ENCODE measurements at places on chromosomes 13 and 19.

DNA sequence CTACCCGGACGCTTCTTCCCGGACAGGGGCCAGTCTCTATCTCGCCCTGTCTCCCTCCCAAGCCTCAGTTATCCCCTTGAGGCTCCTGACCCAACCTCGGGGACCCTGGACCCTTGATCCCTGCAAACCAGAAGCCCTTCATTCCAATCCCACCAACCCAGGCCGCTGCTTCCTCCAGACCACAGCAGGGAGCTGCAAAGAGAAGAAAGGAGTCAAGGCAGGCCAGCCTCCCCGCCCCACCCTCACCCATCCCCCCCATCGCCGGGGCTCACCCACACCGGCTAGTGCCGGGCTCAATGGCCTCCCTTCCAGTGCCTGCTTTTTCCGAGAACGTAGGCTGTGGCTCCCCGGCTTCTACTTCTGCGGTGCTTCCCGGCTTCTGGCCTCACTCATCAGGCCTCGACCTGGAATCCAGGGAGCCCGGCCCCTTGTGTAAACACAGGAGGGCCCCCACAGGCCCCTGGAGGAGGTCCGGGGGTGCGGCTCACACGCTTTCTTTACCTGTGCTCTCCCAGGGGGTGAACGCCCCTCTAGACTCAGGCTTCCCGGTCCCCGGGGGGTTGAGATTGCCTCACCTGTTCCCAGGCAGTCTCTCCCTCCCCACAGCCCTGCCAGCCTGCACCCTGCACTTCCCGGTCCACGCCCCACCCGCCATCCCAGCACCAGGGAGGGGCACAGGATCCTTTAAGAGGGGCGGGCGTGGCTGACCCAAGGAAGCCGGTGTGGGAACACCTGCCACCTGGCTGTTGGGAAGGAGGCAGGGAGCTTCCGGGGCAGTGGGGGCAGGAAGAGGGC, at the start of gene FAM83E:
FAM83E (minus strand) TSS at position 641 of the 795 bp plus-strand sequence. CDS start 1,704 bp downstream, outside the sequence.
- DNase-seq, result no peak

GRCh38 chr13:99383946-99384345, 76.7 kb upstream of the GPR183 start:
- DNase-seq, result no peak

- no peak for DNase-seq
Measured at GRCh38 chr13:78596399-78596735, 7.0 kb downstream of the POU4F1 start.

DNA sequence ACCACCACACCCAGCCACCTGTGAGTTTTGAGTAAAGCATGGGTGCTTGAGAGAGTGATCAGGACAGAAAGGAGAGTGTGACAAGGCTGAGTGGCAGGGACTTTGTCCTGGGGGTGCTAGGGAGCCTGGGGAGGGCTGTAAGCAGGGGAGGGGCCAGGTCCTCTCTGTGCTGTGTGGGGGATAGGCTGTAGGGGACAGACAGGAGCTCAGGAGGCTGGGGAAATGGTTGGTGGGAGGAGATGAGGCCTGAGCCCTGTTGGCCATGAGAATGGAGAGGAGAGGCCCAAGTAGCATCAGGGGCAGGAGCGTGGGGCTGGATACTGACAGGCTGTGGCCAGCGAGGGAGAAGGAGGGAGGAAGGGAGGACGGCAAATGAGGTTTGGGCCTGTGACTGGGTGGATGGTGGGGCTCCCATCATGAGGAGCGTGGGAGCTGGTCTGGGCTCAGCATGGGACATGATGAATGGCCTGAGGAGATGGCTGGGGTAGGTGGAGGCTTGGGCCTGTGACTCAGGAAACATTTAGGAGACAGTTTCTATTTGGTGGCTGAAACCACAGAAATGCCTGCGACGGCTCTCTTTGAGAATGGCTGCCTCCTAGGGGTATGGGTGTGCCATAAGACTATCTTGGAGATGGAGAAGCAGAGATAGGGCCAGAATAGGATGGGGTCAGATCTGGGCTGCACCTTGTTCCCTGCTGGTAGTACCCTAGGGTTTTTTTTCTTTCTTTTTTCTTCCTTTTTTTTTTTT, 25.0 kb downstream of the GRIN2D start:
- peak; percentile 78 for DNase-seq

DNA sequence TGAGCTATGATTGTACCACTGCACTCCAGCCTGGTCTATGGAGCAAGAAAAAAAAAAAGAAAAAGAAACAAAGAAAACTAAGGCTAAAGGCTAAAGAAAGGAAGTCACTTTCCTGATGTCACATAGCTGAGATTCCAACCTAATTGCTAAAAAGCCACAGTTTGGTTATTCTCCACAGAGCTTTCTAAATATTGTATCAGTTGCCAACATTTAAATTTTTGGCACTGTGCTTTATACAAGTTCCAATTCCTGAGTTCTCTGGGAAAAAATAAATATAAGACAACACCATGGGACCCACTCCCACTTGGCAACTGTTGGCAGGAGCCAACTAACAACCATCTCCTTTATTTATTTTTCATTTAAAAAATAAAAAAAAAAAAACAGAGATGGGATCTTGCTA, 11.2 kb upstream of the LYPD3 start:
- peak; percentile 86 for DNase-seq

DNA sequence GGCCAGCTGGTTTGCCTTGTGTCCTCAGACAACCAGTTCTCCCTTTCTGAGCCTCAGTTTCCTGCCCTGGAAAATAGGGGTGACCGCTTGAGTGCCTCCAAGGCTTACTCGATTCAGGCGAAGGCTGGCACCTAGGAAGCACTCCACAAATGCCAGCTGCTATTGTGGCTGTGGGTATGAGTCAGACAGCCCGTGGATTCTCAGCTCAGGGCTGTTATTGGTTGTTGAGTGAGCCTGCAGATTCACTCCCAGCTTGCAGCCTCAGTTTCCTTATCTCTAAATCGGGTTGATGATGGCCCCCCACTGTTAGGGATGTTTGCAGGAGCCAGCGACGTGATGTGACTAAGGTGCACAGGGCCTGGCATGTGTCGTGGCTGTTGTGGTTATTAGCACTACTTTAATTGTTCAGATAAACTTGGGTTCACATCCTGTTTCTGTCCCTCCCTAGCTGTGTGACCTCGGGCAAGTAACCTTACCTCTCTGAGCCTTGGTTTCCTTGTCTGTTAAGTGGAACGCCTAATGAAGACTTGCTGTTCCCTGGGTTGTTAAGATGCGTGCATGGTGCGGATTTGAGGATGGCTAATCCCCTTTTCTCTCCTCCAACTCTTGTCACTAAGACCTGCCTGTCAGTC, 2.4 kb downstream of the MARK4 start:
- no peak for DNase-seq

DNA sequence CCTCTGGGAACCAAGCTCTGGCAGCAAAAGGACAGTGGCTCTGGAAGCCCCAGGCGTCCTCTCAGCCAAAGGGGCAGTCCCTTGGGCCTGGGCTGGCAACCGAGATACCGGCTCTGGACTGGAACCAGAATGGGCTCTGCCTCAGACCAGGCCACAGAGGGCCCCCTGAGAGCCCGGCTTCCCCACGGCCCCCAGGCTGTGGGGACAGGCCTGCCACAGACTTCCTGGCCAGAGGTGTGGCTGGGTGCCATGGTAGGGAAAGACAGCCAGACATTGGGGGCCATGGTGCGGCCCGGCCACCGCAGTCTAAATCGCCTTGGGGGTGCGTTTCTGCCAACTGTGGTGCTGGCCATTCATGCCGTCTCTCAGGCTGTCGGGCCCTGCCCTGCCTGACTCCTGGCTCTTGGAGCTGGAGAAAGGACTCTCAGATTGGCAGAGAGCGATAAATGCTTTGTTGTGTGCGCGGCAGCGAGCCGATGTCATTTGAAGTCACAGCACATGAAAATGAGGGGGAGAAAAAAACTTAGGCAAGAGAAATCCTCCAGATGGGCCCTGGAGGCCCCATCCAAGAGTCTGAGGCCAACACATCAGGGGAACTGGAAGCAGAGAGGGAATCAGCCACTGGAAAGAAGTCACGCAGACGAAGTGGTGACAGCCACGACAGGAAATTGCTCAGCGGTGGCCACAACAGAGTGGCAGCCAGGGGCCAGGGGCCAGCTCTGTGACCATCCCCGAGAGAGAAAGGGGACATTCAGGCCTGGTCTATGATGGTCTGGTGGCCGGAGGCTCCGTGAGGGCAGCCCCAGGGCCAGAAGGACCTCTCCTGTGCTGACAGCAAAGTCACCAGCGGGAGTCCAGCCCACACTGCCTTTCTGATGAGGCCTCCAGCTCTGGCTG, 26.5 kb downstream of the SH3GL1 start:
- peak; percentile 57 for DNase-seq

DNA sequence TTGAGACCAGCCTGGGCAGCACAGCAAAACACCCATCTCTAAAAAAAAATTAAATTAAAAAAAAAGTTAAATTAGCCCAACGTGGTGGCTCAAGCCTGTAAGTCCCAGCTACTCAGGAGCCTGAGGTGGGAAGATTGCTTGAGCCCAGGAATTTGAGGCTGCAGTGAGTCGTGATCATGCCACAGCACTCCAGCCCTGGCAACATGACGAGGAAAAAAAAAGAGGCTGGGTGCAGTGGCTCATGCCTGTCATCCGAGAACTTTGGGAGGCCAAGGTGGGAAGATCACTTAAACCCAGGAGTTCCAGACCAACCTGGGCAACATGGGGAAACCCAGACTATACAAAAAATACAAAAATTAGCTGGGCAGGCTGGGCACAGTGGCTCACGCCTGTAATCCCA, 2.2 kb upstream of the TMEM161A start:
- peak; percentile 5 for DNase-seq

GRCh38 chr13:98768522-98768921, 16.1 kb upstream of the SLC15A1 start:
- DNase-seq, result no peak

- no peak for DNase-seq
Measured at GRCh38 chr13:22468045-22468444, 712.7 kb upstream of the SGCG start.

DNA sequence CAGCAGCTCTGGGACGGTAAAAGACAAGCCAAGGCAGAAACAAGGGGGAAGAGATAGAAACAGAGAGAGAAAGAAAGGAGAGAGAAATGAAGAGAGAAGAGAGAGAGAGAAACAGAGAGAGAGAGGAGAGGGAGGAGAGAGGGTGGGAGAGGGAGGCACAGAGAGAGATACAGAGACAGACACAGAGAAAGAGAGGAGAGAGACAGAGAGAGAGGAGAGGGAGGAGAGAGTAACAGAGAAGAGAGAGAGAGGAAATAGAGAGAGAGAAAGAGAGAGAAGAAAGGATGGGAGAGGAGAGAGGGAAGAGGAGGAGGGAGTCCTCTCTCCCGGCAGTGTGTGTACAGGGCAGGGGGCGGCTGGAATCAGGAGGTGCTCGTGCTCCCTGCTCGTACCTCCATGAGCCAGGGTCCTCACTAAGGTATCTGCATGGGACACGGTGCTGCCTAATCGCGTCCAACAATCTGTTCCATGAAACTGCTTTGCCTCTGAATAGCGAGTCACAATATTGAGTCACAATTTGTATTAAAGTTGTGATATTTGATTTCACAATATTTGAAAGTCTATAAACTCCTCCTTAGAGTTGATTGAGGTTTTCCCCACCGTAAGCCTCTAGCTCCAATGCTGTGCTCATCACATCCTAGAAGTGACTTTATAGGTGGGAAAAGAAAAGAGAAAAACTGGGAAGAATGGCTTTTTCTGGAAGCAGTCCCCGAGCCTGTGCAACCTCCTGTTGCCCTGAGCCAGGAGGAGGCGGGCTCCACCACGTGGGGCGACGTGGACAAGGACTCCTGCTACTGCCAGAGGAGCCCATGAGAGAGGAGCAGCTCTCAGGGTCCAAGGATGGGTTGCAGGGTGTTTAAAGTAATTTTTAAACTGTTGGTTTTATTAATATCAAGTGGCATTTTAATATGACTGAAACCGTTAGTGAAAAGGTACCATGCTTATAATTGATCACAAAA, 81.7 kb upstream of the ARHGEF7 start:
- DNase-seq, result no peak

DNA sequence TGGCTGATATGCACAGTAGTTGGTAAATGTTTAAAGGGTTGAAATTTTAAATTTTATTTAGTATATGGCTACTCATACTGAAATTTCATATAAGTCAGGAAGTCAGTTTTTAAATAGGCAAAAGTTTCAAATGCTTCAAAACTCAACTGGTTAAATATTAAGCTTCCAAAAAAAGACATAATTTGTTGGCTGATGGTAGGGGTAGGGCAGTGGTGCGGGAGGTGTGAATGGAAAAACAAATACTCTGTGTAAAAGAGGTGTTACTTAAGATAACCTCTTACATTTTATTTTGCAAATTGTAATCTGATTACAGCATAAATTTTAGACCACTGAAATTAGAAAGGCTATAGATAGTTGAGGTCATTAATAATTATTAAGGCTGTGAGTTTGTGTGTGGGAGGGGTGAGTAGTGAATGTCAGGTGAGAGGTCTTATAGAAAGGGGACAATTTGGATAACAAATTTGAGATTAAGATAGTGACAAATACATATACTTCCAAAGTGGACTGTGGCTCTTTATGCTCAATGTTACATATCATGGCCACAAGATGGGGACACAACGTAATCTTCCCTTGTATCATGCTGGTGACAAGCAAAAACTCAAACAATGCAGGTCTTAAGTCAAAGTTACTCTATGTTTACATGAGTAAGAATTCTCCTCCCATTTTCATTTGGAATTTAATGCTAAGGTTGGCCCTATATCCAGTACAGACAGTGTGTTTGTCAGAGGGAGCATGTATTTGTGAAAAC, 36.6 kb upstream of the OXGR1 start:
- DNase-seq, result peak; percentile 76

GRCh38 chr13:43792076-43792881, 5.5 kb upstream of the ENOX1 start:
- peak; percentile 82 for DNase-seq

GRCh38 chr19:6690160-6690885, 20.4 kb upstream of the TNFSF14 start:
- no peak for DNase-seq

DNA sequence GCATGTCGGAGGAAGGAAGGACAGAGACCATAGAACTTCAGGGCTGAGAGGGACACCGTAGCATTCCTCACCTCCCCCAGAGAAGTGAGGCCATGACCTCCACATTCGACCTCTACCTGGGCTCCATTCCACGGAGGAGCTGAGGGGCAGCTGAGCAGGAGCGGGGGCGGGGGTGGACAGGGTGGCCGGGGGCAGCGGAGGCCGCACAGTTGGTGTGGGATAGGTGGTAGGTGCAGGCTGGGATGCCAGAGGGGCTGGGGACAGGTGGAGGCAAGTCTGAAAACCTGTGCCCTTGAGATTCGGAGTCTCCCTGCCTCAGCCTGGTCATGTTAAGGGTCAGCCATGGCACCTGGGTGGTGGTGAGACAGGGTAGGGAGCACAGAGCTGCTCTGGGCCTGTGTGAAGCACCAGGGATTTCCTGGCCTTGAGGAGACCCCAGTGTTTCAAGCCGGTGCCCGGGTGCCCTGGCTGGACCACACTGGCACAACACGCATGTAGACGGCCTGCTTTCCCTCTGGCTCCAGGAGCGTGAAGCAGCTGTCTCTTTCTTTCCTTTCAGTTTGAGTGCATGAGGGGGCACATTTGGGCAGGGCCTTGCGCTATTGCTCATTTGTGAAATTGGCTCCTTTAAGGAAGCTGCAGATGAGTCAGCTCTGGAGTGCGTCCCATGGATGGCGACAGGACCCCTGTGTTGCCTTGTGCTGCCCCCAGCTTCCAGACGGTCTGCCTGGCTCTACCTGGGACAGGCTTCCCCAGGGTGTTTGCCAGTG, 51.8 kb downstream of the TSSK6 start:
- DNase-seq, result peak; percentile 68

- DNase-seq, result peak; percentile 52
Measured at GRCh38 chr13:33259296-33259695, 26.3 kb downstream of the STARD13 start.

GRCh38 chr19:29326849-29327840, 114.2 kb upstream of the UQCRFS1 start:
- DNase-seq, result no peak

Data from fibroblast of skin of scalp (primary cell).